Left renal pelvis (tissue), 4 donors: ENCODE measurements at places on chromosomes 2 and 18.

- DNase-seq: no peak
These were observed 58.1 kb downstream of the FAM178B start for GRCh38 chr2:96928277-96928781.

DNA sequence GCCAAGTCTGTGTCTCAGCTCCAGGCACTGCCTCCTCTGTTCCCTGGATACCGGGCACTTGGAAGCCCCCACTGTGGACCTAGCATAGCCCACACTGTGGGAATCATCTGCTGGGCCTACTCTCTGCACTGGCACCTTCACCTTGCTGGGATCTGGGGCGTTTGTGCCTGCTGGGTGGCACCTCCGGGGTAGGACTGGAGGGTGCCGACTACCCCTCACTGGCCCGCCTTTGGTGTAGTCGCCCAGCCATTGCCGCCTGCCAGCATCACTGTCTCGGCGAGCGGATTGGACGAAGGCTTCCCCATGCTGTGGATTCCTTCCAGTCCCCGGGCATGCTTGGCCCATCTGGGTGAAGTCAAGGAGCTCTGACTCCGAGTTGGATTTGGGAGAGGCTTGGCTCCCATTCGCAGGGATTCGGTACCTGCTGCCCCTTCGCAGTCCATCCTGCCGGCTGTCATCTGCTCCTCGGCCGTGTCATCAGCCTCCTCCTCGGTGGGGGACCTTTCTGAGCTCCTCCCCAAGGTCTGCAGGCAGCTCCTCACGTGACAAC lies 180.6 kb upstream of the HDAC4 start:
- no peak for DNase-seq

- DNase-seq: no peak
These were observed 7.6 kb downstream of the CTIF start for GRCh38 chr18:48546396-48546795.

GRCh38 chr18:47263430-47264307 lies 12.2 kb upstream of the SKOR2 start:
- DNase-seq: no peak

- no peak for DNase-seq
These were observed 23.9 kb downstream of the TNFAIP6 start for GRCh38 chr2:151381266-151381665.

GRCh38 chr2:181341855-181342600 lies 115.2 kb upstream of the ITGA4 start:
- DNase-seq: no peak

DNA sequence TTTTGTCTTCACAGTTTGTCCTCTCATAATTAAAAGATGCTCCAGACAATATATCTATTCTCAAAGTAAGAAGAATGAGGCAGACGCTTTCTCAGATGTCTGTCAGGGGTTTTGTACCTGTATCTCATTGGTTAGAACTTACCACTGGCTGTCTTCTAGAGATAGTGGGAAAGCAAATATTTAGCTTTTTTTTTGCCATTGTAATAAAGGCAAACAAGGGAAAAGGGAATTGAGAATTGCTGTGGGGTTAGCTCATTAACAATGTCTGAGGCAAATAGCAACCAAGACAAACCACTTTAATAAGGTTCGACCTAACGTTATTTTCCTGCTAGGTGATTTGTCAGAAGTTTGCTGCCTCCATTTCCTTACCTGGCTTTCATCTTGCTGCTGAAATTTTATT lies 30.0 kb downstream of the ZNF638 start:
- no peak for DNase-seq

DNA sequence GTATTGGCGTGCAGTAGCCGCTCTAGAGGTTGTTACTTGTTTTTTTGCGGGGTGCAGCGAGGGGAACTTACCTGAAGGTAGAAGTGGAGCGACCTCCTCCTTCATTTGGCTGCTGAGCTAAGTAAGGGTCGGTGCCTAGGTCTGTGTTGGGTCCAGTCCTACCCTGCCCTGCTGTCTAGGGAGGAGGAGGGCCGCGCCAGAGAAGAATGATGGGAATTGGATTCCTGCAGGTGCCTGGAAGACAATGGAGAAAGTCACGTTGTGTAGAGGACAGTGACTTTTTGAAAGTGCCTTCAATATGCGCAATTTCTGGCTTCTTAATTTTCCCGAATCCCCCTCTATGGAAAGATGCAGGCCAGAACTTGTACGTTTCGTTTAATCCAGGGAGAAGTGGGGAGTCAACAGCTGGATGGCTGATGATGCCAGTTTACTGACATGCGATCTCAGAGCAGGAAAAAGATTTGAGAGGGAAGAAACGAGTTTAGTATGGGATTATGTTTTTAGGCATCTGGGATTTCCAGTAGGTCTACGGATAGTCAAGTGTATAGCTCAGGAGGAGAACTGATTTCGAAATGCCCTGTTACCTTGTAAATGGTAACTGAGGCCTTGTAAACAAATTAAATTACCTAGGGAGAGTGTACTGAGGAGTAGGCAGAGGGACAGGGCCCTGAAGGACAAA lies 653 bp downstream of the MRPS9 start:
- DNase-seq: no peak

DNA sequence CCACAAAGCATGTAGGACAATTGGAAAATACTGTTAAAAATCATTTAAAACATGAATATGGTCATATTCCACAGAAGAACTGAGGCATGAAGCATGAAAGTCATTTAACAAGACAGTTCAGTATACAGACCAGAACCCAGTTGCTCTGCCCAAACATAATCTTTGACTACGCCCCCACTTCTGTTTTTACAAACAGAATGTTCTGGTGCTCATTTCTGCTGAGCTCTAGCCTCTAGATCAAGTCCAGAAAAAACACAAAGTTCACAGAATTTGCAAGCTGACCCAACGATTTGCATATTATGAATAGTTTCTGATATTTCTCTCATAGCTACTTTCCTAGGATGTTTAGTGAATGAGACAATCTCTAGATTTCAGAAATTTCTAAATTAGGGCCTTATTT lies 424.9 kb downstream of the PID1 start:
- DNase-seq: no peak

DNA sequence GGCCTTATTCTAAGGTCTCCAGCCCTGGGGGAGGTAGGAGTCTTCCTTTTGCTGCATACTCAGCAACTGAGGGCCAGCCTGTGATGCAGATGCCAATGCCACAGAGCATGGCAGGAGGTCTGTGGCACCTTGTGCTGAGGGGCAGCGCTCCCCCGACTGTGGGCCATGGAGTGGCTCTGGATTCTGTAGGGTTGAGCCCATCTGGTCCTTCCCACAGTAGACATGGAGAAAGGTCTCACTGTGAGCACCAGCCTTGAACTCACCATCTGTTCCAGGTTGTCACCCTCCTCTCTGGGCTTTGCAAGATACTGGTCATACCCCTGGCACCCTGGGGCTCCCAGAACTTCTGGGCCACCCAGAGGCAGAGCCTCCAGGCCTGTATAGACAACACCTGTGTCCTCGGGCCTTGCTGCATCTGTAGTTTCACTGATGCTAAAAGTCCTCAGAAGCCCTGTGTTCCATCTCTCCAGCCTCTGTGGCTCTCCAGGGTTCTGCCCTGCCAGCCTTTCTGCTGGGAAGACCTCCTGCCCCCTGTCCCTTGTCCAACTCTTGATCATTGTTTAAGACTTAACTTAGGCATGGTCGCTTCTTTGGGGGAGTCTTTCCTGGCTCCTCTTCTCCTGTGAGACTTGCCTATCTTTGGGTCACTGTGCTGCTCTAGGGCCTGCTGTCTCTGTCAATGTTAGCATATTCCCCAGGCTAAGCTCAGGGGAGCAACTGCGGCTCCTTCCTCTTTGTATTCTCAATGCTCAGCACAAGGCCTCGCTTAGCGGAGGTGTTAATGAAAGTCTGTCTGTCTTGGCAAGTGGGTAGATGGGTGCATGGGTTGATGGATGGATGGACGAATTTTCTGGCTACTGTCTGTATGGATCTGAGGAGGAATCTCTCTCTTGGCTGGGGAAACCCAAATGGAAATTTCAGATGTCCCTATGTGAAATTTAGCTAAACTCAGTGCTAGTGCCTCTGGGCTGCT lies 160.9 kb downstream of the DYSF start:
- DNase-seq: no peak

- no peak for DNase-seq
These were observed 16.6 kb downstream of the FAM168B start for GRCh38 chr2:131076707-131077106.

DNA sequence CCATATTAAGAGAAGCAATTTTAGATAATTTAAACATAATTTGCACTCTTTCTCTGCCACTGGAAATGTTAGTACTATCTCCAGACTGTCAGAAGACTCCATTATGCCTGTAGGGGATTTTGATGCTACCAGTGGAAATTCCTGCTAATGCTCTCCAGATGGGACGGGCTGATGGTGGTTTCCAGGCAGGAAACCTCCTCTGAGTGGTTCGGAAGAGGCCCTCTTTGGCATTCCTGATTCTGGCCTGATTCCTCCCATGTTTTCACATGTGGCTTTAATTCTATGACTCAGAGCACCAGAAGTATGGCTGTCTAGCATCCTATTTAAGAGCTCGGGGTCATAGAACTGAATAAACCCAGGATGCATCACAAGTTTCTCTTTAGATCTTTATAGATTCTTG lies 70.9 kb upstream of the ST6GAL2 start:
- DNase-seq: no peak

DNA sequence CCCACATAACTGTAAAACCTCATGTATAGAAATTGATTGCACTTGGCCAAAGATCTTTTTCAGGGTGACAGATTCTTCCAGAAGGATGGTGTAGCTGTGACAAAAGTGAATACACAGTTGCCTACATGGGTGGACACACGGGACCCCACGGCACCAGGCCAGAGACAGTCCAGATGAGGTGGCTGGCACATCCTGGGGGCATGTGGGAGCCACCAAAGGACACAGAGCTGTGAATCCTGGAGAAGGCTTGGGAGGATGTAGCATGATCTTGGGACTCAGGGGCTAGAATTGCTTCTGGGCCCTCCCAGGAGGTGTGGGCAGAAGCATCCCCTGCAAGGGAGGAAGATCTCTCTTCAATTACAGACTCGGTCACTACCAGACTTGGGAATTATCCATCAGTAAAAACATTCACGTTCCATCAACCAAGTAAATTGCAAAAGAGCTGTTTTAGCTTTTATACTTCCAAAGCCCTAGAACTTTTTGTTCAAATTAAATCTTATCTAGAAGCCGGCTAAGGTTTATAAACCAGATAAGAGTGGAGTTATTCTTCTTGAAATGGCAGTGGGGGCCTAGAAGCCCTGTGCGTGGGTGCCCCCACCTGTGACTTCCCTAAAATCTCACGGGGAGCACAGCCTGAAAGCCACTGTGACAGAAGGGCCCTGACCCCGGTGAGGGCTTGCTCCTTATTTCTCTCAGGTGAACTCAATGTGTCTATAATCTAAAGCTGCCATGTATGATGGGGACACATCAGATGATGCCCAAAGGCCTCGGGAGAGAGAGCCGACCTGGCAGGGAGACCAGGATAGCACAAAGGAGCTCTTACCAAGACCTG lies 81.7 kb downstream of the SEPTIN10 start:
- no peak for DNase-seq

DNA sequence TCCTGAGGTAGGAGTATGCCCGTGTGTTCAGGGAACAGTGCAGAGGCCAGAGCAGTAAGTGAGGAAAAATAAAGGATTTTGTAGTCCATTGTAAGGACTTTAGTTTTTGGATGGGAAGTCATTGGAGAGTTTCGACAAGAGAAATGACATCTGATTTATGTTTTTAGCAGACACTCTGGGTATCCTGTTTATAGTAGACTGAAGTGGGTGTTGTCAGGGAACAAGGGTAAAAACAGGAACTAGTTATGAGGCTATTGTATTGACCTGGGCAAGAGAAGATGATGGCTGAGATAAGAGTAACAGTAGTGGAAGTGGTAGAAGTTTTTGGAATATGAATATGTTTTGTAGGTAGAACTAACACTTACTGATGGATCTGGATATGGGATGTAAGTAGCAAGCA lies 59.8 kb downstream of the GTF2A1L start:
- DNase-seq: no peak
